CD4-positive, alpha-beta T cell (primary cell): ENCODE measurements at places on chromosomes 1 and 21.

- no peak for DNase-seq
Measured at GRCh38 chr1:22835636-22836319, 125.1 kb downstream of the EPHB2 start.

- DNase-seq, result no peak
Measured at GRCh38 chr1:226549937-226550671, 1.5 kb downstream of the STUM start.

- DNase-seq, result no peak
Measured at GRCh38 chr1:223246476-223247112, 103.5 kb upstream of the TLR5 start.

DNA sequence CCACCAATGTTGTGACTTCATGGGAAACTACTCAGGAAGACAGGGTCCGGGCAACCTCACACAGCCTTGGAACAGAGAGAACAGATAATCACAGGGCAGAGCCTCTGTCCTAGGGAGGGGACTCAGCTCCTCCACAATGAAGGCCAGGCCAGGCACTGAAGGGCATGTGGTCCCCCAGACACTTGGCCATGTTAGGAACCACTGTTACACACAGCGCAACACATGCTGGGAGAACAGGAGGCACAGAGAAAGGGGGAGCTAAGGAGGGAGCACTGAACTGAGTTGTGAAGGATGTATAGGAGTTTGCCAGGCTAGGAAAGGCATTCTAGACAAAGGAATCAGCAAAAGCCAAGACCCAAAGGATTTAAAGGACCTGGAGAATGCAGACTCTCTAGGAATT is 127.6 kb downstream of the DMRTB1 start:
- no peak for DNase-seq

DNA sequence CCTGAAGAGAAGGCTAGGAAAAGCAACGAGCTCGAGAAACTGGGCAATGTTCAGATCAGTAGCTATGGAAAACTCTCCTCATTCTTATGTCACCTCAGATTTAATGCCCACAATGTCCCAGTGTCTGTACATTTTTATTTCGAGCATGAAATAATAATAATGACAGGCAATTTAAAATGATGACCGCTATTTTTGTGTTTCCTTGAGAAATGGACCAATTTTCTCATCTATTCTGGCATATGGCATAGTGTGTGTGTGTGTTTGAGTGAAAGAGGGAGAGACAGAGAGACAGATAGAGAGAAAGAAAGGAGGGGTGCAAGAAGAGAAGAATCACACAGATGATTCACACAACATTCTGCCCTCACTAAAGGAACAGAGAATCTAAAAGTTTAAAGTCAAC is 119.1 kb upstream of the C1orf21 start:
- DNase-seq, result no peak

- DNase-seq, result no peak
Measured at GRCh38 chr1:212073490-212073889, 37.9 kb downstream of the DTL start.

GRCh38 chr1:63887809-63888208 is 114.0 kb downstream of the ROR1 start:
- no peak for DNase-seq

DNA sequence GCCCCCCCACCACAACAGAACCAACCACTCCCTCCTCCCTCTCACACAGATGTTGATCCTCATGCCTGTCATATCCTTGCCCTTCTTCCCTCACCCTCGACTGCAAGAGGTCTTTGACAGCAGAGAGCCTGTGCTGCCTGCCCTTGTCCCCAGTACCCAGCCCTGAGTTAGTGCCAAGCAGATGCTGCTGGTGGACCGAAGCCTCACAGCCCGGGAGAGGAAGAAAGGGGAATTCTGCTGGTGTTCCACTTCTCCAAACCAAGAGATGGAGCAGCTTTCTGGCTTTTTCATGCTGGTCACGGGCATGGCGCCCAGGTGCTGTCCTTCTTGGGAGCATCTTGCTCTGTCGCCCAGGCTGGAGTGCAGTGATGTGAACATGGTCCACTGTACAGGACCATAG is 69.1 kb downstream of the SLC66A1 start:
- no peak for DNase-seq

GRCh38 chr21:24955275-24955961 is 651.9 kb downstream of the MRPL39 start:
- no peak for DNase-seq

GRCh38 chr1:55860326-55860725 is 645.2 kb upstream of the USP24 start:
- no peak for DNase-seq

- no peak for DNase-seq
Measured at GRCh38 chr1:168964478-168964877, 142.0 kb upstream of the ATP1B1 start.

DNA sequence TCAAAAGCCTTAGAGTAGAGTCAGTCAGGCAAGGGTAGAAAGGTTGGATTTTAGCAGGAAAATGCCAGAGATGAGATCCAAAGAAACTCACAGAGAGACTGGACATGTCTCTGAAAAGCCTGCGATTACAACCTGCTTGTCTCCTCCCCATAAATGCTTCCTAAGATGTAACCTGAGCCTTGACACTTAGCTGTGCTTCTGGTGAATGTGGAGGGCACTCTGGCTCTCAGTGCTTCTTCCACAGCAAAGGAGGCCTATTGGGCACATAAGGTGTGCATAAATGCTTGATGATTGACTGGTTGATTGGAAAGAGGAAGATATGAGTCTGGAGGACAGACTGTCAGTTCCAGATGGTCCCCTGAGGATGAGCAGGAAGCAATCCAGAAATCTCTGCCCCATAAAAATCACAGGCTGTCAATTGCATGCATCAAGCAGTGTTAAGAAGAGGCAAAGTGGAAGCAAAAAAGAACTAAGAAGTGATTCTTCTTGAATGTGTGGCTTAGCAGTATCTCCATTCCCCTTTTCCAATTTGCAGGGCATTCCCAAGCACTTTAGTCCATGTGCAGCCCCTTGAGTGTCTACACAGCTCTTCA is 236.2 kb upstream of the RRP15 start:
- no peak for DNase-seq

GRCh38 chr1:42768172-42768571 is 1.1 kb downstream of the C1orf50 start:
- DNase-seq, result no peak

- DNase-seq, result no peak
Measured at GRCh38 chr1:2232255-2232915, 4.3 kb downstream of the SKI start.

DNA sequence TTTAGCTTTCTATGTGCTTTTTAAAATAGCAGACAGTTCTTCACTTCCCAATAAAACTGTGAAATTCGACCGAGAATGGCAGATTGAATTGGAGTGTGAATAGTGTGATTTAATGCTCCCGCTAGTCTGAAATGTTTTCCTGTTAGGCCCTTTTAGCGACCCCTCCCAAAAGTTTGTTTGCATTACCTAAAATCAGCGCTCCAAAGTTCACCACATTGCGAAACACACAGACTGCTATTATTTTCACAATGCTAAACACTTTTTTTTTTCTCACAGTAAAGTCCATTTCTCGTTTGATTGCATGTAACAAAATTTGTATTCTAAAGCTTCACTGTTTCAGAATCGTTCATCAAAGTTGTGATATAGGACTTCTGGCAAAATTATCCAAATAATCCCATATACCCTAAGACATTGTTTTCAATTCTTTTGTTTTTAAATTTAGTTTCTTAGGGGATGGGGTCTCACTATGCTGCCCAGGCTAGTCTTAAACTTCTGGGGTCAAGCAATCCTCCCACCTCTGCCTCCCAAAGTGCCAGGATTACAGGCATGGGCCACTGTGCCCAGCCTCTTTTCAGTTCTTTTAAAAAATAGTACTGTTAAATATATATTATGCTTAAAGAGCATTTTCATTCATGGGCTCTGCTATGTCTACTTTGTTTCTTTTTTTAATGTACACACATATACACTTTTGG is 76.5 kb upstream of the USH2A start:
- DNase-seq, result no peak

DNA sequence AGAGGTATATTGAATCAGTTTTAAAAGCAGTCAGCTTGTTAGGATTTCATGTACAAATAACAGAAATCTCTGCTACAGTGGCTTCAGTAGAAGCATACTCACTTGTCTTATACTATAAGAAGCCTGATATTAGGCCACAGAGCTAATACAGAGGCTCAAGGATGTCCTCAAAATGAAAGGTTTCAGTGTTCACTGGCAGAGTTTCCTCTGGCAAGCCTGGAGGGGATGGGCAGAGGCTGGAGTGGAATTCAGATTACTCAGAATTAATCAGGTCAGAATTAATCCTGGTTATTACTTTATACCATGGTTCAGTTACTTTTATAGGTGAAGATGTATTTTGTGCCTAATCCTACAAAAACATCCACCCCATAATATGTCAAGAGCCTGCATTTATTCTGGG is 520.5 kb downstream of the USP25 start:
- DNase-seq, result no peak
